Mucosa of descending colon (tissue), 3 donors: ENCODE measurements at places on chromosomes 2 and 18. TPM values are rescaled to one million over a fixed set of nuclear protein-coding genes. Genes with fewer than 3 reads are reported as not detected.

The HOXD13 gene
- not detected for total RNA-seq

The IGFBP5 gene
- 95.9 TPM for total RNA-seq

The VWA3B gene
- total RNA-seq: 2.7 TPM

The PLEKHH2 gene
- 25.6 TPM for total RNA-seq

The EML6 gene
- 7.3 TPM for total RNA-seq

The PARD3B gene
- total RNA-seq: 44.0 TPM
